ENCODE measurements at places on chromosomes 2 and 18.

GRCh38 chr18:55396267-55396905 is 191.6 kb downstream of the TCF4 start:
- no peak for DNase-seq

- DNase-seq = no peak
Observed at GRCh38 chr2:221439761-221440479, 132.2 kb downstream of the EPHA4 start.

DNA sequence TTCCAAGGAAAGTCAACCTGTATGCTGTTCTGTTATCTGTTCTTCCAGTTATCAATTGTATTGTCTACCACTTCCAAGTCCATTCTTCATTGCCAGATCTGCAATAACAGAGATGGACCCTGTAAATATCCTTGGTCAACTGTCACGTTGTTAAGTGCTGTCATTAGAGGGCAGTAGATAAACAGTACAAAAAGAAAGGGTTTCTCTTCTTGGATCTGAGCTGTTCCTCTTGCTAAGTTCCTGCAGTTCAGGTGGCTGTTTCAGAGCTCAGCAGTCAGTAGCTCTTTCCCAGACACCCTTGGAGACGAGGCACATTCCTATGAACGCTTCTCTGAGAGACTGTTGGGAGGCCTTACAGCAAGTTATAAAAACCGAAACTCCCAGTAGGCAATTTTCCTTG is 957.1 kb upstream of the CHAC2 start:
- no peak for DNase-seq

GRCh38 chr2:132392221-132392620 is 24.4 kb upstream of the GPR39 start:
- DNase-seq = no peak

- DNase-seq = no peak
Observed at GRCh38 chr2:203975912-203976311, 39.3 kb downstream of the ICOS start.

- no peak for DNase-seq
Observed at GRCh38 chr18:47184419-47185050, 8.4 kb upstream of the IER3IP1 start.

DNA sequence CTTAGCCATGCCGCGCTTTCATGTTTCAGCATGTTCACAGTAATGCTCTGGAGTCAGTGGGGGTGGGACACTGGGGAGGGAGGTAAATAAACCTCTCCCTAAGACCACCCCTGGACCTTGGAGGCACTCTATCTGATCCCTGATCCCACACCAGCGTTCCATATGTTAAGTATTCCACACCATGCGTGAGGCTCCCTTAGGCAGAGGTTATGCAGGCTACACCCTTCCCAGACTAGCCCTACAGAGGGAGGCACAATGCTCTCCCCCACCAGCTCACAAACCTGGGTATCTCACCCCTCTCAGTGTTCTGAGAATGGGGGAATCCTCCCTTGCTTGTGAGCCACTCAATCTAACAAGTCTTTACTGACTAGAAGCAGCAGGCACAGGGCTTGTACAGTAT is 1610.4 kb upstream of the ZEB2 start:
- DNase-seq = no peak
